ENCODE measurements at places on chromosomes 12 and 14.
A peak's percentile ranks its signal among the peaks of the same experiment; 100 is the strongest.

DNA sequence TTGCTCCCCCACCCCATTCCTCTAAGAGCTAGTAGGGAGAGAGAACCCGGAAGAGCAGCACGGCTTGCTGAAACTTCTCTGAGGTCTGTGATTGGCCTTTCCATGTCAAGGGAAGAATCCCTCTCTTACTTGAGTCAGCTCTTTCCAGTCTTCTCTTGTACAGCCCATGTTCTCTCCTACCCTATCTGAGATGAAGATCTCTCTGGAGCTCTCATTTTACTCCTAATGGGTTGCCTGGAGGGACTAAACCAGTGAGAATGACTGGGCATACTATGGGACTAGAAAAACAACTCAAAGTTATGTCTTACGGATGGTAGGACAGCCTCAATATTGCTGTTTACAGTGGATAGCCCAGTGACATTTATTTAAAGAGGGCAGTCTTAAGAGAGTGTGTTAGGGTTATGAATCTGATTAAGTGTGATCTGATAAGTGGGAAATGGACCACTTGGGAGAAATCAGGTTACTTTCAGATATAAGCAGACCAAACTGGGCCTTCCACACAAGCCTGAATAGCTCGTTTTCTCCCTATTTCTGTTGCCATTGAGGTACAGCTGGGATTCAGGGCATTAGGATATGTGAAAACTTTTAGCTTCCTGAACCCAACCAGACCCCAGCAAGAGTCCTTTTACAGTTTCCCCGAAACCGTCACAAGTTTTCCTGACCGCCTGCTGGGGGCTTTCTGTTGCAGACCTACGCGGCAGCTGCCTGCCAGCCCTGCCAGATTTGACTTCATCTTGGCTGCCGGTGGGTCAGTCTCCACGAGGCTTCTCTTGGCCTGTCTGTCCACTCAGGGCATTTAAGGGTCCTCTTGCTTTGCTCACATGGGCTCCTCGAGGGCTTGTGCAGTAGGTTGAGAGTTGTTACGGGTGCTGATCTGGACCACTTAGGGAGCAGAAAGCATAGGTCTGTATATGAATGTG, 16.9 kb downstream of the ETV6 start:
- DNase-seq = no peak

DNA sequence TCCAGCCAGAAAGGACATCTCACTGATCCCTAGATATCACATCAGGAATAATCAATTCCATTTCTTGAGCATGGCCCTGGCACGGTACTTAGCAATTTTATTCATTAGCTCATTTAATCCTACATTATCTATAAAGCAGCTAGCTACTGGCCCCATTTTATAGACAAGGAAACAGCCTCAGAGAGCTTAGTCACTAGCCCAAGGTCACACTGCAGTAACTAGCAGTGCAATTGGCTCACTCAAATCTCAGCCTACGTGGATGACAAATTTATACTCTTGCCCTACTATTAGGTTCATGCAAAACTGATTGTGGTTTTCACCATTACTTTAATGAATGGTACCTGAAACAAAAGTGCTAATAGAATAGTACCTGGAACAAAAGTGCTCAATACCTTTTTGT, 41.7 kb downstream of the NUAK1 start:
- DNase-seq = no peak

DNA sequence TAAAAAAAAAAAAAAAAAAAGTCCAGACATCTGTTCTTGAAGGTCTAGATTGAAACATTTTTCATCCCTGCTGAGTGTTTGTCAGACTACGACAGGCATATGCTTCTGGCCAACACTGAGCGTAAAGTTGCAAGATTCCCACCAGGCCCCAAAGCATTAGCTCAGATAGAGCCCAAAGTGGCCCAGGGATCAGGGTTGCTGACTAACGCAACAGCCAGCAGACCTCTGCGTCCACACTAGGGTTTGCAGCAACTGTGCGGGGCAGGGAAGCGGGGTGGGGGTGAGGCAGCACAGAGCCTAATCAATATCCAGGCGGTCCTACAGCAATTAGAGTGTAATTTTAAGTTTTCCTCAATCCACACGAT, 55.7 kb downstream of the SSH1 start:
- DNase-seq = no peak

- no peak for DNase-seq
Measured at GRCh38 chr14:37170237-37170636, 2.2 kb downstream of the SLC25A21 start.

GRCh38 chr14:64193821-64194220, 100.3 kb downstream of the ESR2 start:
- no peak for DNase-seq

- peak; percentile 6 for DNase-seq
Measured at GRCh38 chr12:76927170-76927784, 48.5 kb upstream of the CSRP2 start.

- no peak for DNase-seq
Measured at GRCh38 chr12:99339663-99340062, 307.9 kb upstream of the GARIN6 start.

GRCh38 chr14:75579338-75579864, 981 bp downstream of the FLVCR2 start:
- no peak for DNase-seq

DNA sequence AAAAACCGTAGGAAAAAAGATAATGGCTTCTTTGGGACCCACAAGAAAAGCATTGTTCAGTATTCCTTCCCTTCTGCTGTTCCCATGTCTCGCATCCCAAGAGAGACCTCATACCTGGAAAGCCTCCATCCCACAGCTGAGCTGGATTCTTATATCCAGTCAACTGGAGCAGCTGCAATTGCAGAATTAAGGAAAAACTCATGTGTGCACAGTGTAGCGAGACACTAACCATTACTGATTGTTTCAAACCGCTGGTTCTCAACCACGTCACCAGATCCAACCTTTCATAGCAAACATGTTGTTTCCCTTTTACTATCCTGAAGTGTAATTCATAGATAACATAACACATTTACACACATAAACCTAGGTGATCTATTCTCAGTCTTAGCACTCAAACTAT, 5.5 kb upstream of the RNASE10 start:
- DNase-seq = no peak

GRCh38 chr12:81953541-81953940, 194.4 kb upstream of the PPFIA2 start:
- no peak for DNase-seq

- DNase-seq = no peak
Measured at GRCh38 chr12:95766356-95767019, 24.1 kb downstream of the NTN4 start.

- no peak for DNase-seq
Measured at GRCh38 chr12:108735855-108736254, 4.5 kb upstream of the CORO1C start.

- no peak for DNase-seq
Measured at GRCh38 chr12:57989838-57990237, 48.5 kb downstream of the ATP23 start.

- no peak for DNase-seq
Measured at GRCh38 chr12:107335802-107336570, 242.6 kb upstream of the CRY1 start.

DNA sequence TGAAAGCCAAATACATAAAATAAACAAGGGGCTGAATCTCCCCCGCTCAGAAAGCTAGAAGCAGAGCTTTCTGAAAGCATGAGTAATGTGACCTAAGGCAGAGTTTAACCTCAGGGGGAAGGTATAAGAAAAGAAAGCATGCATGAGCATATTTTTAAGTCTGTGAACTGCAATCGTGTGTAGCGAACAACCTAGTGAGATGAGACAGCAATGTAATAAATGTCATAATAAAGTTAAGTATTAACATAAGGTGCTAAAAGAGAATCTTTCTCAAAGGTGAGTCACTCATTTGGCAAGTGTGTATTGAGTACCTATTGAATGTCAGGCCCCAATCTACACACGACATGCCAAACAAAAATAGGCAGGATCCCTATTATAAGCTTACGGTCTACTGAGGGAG, 14.2 kb upstream of the WDR20 start:
- no peak for DNase-seq

DNA sequence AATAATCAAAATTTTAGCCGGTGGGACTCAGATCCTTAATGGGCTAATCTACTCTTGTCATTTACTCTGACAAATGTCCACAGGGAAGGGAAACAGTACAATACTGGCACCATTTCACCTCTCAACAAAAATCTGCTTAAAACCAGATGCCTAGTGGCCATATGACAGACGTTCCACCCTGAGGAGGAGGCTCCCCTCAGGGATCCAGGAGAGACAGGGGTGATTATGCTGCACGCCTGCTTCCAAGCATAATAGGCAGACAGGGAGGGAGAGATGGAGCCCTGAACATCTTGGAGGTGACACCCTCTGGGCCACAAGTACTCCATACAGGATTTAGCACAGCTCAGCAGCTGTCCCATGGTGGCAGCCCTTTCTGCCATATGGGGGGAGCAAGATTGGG, 24.8 kb upstream of the AKAP6 start:
- DNase-seq = no peak

DNA sequence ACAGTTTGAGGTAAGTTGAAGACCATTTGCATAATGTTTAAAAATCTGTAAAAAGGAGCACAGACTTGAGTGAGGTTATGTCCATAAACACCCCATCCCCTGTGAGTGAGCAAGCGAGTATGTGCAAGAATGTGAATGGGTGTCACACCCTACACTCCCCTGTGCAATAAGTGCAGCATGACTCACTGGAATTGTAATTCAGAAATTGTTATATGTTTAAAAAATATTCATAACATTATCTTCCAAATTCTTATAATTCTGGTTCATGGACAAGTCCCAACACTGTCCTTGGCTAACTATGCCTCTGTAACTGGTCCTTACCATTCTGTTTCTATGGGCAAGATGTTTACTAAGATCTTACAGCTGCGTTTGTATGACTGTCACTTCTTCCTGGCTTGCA, 207.8 kb upstream of the FAR2 start:
- DNase-seq = no peak

DNA sequence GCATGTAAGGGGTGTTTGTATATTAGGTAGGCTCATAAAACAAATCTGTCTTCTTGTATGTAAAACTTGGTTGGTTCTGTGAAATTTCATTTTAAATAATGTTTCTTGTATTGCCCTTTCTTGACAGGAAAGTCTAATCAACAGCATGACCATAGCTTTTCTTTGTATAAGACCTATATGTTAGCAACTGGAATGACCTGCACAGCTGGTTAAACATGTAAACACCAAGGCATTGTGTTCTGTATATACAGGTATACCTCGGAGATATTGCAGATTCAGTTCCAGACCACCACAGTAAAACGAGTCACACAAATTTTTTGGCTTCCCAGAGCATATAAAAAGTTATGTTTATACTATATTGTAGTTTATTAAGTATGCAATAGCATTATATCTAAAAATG, 183.6 kb downstream of the ERC1 start:
- no peak for DNase-seq

GRCh38 chr14:55546212-55546874, 33.7 kb upstream of the KTN1 start:
- DNase-seq = no peak

- DNase-seq = no peak
Measured at GRCh38 chr12:31783556-31783955, 54.7 kb upstream of the AMN1 start.

DNA sequence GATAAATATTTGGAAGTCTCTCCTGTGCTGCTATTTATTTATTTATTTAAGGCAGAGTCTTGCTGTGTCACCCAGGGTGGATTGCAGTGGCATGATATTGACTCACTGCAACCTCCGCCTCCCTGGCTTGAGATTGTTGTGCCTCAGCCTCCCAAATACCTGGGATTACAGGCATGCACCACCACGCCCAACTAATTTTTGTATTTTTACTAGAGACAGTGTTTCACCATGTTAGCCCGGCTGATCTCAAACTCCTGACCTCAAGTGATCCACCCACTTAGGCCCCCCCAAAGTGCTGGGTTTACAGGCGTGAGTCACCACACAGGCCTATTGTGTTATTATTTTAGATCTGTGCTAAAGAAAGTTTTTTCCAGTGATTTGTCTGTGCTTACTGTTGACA, 225.2 kb downstream of the CCER1 start:
- DNase-seq = no peak

- DNase-seq = no peak
Measured at GRCh38 chr14:81165188-81165587, 55.6 kb downstream of the GTF2A1 start.

GRCh38 chr12:40618636-40619035, 73.6 kb upstream of the CNTN1 start:
- DNase-seq = no peak

GRCh38 chr14:58839233-58839632, 201.5 kb downstream of the DACT1 start:
- no peak for DNase-seq

DNA sequence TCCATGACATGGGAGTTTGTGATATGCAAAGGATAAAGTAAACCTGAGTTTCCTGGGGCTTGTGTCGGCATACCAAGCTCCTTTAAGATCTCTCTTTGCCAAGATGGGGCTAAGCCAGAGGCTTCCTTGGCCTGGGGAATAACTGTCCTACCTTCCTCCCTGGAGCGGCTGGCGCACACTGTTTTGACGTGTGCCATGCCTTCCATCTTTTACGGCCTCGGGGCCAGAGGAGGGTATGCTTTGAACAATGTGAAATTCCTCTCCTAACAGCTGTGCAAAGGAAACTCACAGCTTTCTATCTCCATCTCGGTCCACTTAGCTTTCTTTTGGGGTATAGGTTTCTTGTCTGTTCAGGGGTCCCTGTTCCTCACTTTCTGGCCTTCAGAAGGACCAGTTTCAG, 55.2 kb downstream of the NTF3 start:
- no peak for DNase-seq

DNA sequence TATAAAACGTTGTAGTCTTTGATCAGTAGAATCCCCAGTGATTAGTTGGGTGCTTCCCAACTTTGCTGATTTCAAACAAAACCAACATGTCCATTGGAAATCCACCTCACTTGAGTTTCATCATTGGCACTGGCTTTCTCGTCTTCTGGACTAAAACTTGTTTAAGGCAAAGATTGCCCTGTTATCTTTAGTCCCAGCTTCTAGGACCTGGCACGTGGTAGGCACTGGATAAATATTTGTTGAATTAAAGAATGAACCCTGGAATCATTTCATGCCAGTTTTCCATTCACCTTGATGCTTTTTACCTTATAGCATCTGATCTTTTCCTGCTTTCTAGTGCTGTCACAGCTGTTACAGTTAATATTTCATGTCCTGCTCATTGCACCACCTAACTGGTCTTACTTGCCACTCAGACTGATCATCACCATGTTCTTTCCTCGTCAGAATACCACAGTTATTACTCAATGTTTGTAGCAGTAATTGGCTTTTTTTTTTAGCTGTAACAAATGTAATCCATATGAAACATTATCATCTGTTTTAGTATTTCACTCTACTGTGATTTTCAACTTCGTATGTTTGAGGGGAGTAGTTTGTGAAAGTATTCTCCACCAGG, 7.3 kb upstream of the C12orf50 start:
- no peak for DNase-seq

GRCh38 chr12:119578112-119578511, 15.5 kb upstream of the TMEM233 start:
- no peak for DNase-seq

GRCh38 chr14:54947230-54947629, 44.6 kb upstream of the GCH1 start:
- DNase-seq = no peak
